ENCODE measurements at places on chromosomes 7 and 10. TPM values are rescaled to one million over a fixed set of nuclear protein-coding genes. Genes with fewer than 3 reads are reported as not detected.

The PNLIPRP2 gene
- total RNA-seq, result not detected

The RHOBTB1 gene
- 17.7 TPM for total RNA-seq

The DDX56 gene
- 48.2 TPM for total RNA-seq

The MACROH2A2 gene
- 5.6 TPM for total RNA-seq

The VAX1 gene
- total RNA-seq, result not detected

The FOXL3 gene
- not detected for total RNA-seq

The PRKAR2B gene
- 6.8 TPM for total RNA-seq

The TNPO3 gene
- 76.0 TPM for total RNA-seq

The GIMAP8 gene
- not detected for total RNA-seq

The KEL gene
- not detected for total RNA-seq

The TUBAL3 gene
- total RNA-seq, result not detected

The CDC14C gene
- not detected for total RNA-seq

The C10orf105 gene
- total RNA-seq, result not detected

The GIMAP4 gene
- total RNA-seq, result 0.59 TPM

The C7orf57 gene
- total RNA-seq, result not detected

The PAPOLB gene
- not detected for total RNA-seq

The MYPN gene
- under 0.01 TPM for total RNA-seq

The SFTPD gene
- not detected for total RNA-seq

The SPDYE11 gene
- not detected for total RNA-seq

The CYP26A1 gene
- not detected for total RNA-seq

The SMO gene
- total RNA-seq, result 28.8 TPM

The LRRC72 gene
- total RNA-seq, result not detected

The DPP6 gene
- total RNA-seq, result not detected

The VPS37D gene
- 3.0 TPM for total RNA-seq

The GATA3 gene
- not detected for total RNA-seq

The GIMAP5 gene
- not detected for total RNA-seq

The KNDC1 gene
- 3.0 TPM for total RNA-seq

The TEX36 gene
- not detected for total RNA-seq

The CPA2 gene
- total RNA-seq, result not detected

The HKDC1 gene
- total RNA-seq, result 0.59 TPM

The LIPA gene
- total RNA-seq, result 64.1 TPM

The HOGA1 gene
- total RNA-seq, result 0.32 TPM

The NKX1-2 gene
- not detected for total RNA-seq

The HOXA1 gene
- 1.2 TPM for total RNA-seq

The ASAH2 gene
- 2.3 TPM for total RNA-seq

The MYH16 gene
- under 0.01 TPM for total RNA-seq

The AFAP1L2 gene
- total RNA-seq, result 0.05 TPM

The CALML3 gene
- not detected for total RNA-seq

The TMEM213 gene
- not detected for total RNA-seq

The OR2A7 gene
- not detected for total RNA-seq

The TMEM72 gene
- not detected for total RNA-seq

The TRUB1 gene
- 34.7 TPM for total RNA-seq

The RPEL1 gene
- total RNA-seq, result not detected

The TRPV5 gene
- not detected for total RNA-seq

Measured in smooth muscle cell of the umbilical artery (primary cell).